Activated CD4-positive, alpha-beta memory T cell treated with anti-CD3 and anti-CD28 coated beads, Interleukin-2, amount 10 ng/mL, durations not matched to agents 7 days and 5 days (primary cell): ENCODE measurements at places on chromosomes 4 and X. TPM values are rescaled to one million over a fixed set of nuclear protein-coding genes. Genes with fewer than 3 reads are reported as not detected.

TEX13B gene
- total RNA-seq = not detected

GRCh38 chr4:159047478-159048165 lies 55.3 kb upstream of the RAPGEF2 start:
- DNase-seq = peak; percentile 31

DNA sequence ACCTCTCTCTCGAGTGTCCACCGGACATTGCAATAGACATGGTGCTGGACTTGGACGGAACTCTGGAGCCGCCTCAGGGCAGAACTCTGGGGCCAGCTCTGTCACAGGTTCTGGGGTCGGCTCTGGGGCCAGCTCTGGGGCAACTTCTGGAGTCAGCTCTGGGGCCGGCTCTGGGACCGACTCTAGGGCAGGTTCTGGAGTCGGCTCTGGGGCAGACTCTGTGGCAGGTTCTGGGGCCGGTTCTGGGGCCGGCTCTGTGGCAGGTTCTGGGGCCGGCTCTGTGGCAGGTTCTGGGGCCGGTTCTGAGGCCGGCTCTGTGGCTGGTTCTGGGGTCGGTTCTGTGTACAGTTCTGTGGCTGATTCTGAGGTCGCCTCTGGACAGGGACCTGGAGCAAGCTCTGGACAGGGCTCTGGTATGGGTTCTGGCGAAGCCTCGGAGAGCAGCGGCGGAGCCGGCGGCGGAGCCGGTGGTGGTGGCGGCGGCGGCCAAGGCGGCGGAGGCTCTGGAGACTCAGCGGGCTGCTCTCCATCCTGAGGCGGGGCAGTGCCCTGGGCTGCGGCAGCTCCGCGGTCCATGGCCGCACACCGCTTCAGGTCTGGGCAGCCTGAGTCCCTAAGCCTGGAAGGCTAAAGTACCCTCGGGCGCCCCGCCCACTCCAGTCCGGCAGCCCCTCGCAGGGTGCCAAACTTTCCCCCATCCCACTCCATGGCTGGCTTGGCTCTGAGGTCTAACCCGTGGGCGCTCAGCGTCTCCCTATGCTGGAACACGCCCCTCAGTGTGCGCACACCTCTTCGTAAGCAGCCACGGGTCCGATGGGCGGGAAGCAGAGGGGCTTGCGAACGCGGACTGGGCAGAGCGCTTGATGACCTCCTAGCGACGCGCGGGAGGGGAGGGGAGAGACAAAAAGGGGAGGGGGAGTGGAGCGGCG lies at the start of gene DGKK:
DGKK (minus strand) TSS at position 723 of the 929 bp plus-strand sequence; CDS start at position 576, 147 bp downstream.
- DNase-seq = no peak

GRCh38 chrX:135463937-135464336 lies 42.2 kb downstream of the SMIM10L2A start:
- no peak for DNase-seq

DNA sequence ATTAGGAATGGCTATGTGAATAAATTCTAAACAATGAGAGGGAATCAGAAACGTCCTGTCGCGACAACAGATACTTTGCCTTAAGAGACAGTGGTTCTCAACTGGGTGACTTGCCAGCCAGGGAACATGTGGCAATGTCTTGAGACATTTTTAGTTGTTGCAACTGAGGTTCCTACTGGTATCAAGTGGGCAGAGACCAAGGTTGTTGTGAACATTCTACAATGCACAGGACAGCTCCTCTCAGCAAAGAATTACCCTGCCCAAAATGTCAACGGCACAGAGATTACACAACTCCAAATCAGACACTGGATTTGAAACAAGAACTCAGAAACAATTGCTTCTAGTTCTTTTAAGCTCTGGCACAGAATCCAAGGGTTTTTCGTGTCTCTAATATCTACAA lies 128.6 kb downstream of the ARHGAP6 start:
- no peak for DNase-seq

- DNase-seq = no peak
These were observed 27.8 kb upstream of the MXRA5 start for GRCh38 chrX:3374108-3374800.

TRAM1L1 gene
- not detected for total RNA-seq

DNA sequence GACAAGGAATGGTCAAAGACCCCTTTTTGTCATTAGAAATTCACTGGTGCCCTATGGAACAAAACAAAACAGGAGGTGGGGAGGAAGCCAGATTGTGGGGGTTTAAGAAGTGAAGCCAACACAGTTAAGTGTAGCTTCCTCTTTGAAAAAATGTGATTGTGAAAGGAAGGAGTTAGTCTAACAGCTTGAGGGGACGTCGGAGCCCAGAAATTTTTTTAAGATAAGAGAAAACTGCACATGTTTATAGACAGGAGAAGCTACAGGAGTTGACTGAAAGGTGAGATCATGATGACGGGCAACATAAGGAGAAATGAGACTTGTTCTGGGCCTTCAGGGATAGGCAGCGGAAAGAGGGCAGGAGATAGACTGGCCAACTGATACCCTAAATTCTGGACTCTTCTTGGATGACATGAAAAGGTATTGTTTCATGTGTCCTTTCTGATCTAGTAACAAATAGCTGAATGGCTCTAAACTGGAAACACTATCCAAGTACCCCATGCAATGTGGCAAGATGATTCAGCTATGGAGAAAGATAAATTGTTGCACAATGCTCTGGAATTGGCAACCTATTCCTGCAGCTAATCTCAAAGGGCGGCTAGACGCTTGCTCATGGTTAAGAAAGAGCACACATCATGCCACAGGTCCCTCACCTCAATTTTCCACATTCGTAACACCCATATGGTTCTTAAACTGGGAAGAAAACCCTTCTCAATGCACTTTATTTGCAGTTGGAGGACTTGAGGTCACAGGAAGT lies 3.7 kb upstream of the HDAC8 start:
- no peak for DNase-seq

TMEM31 gene
- not detected for total RNA-seq

DNA sequence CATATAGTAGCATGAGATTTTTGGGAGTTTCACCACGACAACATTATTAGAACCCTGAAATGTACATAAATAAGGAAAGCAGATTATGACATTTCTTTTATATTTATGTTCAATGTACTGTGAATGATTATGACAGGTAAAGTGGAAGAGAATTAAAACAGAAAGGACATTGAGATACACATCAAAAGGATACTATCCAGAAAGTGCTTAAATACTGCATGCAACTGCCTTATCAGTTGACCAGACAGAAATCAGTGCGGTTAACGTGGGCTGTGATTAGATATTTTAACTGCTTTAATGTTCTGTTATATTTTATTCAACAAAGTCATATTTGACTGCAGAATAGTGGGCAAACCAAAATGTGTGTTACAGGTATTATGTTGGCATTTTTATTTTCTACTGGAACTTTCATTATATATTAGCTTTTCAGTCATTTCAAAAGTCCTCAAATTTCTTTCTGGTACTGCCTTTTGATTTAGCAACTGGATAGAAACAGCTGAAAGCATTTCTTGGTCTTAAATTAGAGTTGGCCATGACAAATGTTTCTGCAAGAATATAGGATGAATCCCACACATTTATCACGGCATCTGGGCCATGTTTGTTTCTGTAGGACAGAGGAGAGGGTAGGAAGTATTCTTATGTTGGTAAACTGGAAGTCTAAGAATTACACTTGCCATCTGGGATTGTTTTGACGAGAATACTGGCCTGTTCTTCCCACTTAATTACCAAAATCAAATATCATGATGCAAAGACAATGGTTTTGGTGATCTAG lies 255.2 kb downstream of the SLC39A8 start:
- DNase-seq = no peak

PCGF3 gene
- 52.1 TPM for total RNA-seq

S100P gene
- total RNA-seq = 165 TPM

GRCh38 chr4:95129821-95130311 lies 372.1 kb downstream of the BMPR1B start:
- DNase-seq = no peak

XAGE2 gene
- not detected for total RNA-seq

GRCh38 chrX:98607739-98608138 lies 1724.0 kb downstream of the RPA4 start:
- no peak for DNase-seq

- DNase-seq = no peak
These were observed 57.5 kb upstream of the SORCS2 start for GRCh38 chr4:7134737-7135388.

DNA sequence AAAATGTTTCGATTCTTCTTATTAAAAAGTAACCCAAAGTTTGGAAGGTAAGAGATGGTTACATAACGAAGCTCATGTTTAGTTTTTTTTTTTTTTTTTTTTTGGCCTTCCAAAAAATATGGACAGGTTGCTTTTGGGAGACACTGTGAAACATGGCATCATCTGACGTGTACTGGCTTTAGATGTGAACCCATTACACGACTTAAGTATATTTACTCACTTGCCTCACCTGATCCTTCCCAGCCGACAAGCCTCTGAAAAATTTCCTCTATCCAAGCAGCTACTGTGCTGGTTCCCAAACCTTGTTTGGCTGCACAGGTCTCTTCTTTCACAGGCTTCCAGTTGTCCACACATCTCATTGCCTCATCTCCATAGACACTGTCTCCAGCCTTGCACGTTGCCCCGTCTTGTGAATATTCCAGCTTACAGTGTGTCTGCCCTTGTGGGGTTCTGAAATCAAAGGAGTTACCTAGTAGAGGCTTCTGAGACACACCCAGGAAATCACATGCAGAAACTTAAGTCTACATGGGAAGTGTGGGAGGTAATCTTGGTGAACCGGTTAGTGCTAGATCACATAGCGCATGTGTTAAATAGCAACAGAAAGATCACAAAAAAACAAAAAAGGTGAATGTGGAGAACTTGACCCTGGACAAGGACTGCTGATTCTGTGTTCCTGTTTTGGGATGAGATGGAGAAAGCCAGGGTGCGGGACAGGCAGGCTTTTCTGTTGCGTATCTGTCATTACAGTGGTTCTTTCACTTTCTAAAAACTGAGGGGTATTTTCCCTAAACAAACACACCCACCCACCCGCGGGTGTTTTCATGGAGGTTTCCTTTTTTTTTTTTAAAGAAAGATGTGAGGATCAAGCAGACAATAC lies 328.6 kb downstream of the ARHGAP10 start:
- DNase-seq = peak; percentile 26

DNA sequence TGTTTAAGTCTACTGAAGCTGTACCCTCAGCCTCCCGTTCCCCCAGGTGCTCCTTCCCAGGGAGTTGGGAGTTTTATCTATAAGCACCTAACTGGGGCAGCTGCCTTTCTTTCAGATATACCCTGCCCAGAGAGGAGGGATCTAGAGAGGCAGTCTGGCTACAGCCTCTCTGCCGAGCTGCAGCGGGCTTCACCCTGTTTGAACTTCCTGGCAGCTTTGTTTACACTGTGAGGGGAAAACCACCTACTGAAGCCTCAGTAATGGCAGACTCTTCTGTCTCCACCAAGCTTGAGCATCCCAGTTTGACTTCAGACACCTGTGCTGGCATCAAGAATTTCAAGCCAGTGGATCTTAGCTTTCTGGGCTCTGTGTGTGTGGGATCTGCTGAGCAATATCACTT lies 122.5 kb downstream of the MAGEE1 start:
- DNase-seq = no peak

- no peak for DNase-seq
These were observed 92.2 kb upstream of the PGRMC2 start for GRCh38 chr4:128379860-128380259.

TASL gene
- 4.3 TPM for total RNA-seq

DNA sequence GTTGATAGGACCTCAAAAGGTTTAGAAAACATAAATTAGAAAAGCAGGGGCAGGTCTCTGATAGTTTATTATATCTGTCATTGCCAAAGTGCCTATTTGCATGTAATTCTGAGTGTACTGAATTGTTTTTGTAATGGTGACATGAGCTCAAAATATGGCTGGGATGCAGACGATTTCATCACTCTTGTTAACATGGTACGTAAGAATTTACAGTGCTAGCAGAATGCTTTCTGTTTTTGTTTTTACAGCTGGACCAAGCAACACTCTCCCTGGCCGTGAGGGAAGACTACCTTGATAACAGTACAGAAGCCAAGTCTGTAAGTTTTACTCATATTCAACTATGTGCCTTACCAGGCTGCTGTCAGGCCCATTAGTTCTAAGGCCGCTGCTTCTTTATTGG lies 58.1 kb downstream of the PHEX start:
- no peak for DNase-seq

HTRA3 gene
- total RNA-seq = not detected

GPR119 gene
- total RNA-seq = not detected

- no peak for DNase-seq
These were observed 115.1 kb downstream of the SLC39A8 start for GRCh38 chr4:102230194-102230593.

GRCh38 chr4:92421920-92422319 lies 118.2 kb downstream of the GRID2 start:
- DNase-seq = no peak

GRCh38 chr4:88320224-88320779 lies 35.9 kb upstream of the PPM1K start:
- DNase-seq = no peak

TCP11X1 gene
- not detected for total RNA-seq

GRCh38 chr4:30116401-30116800 lies 603.8 kb upstream of the PCDH7 start:
- no peak for DNase-seq

XPNPEP2 gene
- 2.1 TPM for total RNA-seq

GRCh38 chrX:76957485-76957884 lies 489.7 kb upstream of the FGF16 start:
- no peak for DNase-seq

- DNase-seq = no peak
These were observed 283.5 kb downstream of the CAMK2D start for GRCh38 chr4:113478032-113478431.

DNA sequence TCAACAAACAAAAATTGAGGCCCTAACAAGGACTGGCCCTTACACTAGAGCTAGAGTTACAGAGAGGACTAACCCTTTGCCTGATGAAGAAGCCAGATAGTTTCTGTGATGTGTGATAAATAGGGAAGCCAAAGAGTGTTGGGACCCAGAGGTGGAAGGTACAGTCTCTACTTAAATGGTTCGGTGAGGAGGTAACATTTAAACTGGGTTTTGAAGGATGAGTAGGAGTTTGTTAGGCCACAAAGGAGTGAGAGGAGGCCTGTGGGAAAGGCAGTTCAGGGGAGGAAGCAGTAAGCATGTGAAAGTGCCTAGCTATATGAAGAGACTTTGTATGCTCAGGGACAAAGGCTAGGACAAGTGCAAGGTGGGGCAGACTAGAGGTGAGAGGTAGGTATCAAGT lies 23.8 kb upstream of the LIMCH1 start:
- no peak for DNase-seq

GRCh38 chrX:101415180-101416145 lies 7.4 kb downstream of the HNRNPH2 start:
- peak; percentile 19 for DNase-seq

DNA sequence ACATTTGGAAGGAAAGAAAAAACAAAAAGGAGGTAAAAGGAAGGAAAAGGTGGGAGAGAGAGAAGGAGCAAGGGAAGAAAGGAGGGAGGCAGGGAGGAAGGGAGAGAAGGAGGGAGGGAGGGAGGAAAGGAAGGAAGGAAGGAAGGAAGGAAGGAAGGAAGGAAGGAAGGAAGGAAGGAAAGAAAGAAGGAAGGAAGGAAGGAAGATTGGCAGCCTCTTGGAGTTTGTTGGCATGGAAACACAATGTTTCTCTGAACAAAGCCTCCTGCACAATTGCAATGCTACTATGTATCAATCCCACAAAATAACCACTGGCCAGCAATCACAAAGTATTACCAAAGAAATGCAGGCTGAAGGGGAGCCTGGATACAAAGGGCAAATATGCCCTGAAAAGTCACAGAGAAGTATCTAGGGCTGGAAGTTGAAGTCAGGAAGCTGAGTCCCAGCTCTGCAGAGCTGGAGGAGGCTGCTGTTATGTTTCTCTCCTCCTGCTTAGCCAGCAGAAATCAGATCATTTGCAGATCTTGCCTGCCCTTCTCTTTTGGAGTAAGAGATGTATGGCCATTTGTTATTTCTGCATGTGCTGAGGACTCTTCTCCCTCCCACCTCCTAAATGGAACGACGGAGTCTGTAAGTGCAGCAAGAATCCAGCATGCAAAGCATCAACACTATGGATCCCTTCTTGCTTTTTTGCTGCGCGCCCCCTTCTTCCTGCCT lies 195.9 kb upstream of the LDB2 start:
- no peak for DNase-seq
